Dermis blood vessel endothelial cell (primary cell): ENCODE measurements at places on chromosomes 4 and X. TPM values are rescaled to one million over a fixed set of nuclear protein-coding genes. Genes with fewer than 3 reads are reported as not detected.

Gene TREX2
- total RNA-seq: 0.19 and 4.1 TPM in 2 replicates

Gene PGAM4
- total RNA-seq: 0.28 TPM in 1 of 2 replicates, not detected in the other

Gene SPIN3
- 4.2 and 5.8 TPM in 2 replicates for total RNA-seq

Gene SLC7A11
- 16.5 and 46.1 TPM in 2 replicates for total RNA-seq

Gene XAGE1A
- total RNA-seq: not detected in 2 replicates

Gene VCX2
- not detected in 2 replicates for total RNA-seq

Gene SH2D1A
- not detected in 2 replicates for total RNA-seq

Gene MAGEA2B
- not detected in 2 replicates for total RNA-seq

Gene ACOX3
- 29.3 and 44.2 TPM in 2 replicates for total RNA-seq

Gene DGKQ
- total RNA-seq: 28.2 and 28.9 TPM in 2 replicates

Gene SLC38A5
- 10.6 and 24.2 TPM in 2 replicates for total RNA-seq

Gene NPY2R
- not detected in 2 replicates for total RNA-seq

Gene ASMT
- not detected in 2 replicates for total RNA-seq

Gene TACC3
- 13.4 and 34.2 TPM in 2 replicates for total RNA-seq

Gene GPR143
- 2.8 and 6.0 TPM in 2 replicates for total RNA-seq

Gene EREG
- total RNA-seq: under 0.01 TPM in 2 replicates

Gene ADH7
- total RNA-seq: not detected in 2 replicates

Gene FGFBP2
- total RNA-seq: not detected in 2 replicates

Gene PDHA1
- total RNA-seq: 61.3 and 126 TPM in 2 replicates

Gene NOCT
- 18.5 and 27.6 TPM in 2 replicates for total RNA-seq

Gene H2BW2
- not detected in 2 replicates for total RNA-seq
